Fibroblast of pulmonary artery (primary cell): ENCODE measurements at places on chromosomes 16 and 17.

DNA sequence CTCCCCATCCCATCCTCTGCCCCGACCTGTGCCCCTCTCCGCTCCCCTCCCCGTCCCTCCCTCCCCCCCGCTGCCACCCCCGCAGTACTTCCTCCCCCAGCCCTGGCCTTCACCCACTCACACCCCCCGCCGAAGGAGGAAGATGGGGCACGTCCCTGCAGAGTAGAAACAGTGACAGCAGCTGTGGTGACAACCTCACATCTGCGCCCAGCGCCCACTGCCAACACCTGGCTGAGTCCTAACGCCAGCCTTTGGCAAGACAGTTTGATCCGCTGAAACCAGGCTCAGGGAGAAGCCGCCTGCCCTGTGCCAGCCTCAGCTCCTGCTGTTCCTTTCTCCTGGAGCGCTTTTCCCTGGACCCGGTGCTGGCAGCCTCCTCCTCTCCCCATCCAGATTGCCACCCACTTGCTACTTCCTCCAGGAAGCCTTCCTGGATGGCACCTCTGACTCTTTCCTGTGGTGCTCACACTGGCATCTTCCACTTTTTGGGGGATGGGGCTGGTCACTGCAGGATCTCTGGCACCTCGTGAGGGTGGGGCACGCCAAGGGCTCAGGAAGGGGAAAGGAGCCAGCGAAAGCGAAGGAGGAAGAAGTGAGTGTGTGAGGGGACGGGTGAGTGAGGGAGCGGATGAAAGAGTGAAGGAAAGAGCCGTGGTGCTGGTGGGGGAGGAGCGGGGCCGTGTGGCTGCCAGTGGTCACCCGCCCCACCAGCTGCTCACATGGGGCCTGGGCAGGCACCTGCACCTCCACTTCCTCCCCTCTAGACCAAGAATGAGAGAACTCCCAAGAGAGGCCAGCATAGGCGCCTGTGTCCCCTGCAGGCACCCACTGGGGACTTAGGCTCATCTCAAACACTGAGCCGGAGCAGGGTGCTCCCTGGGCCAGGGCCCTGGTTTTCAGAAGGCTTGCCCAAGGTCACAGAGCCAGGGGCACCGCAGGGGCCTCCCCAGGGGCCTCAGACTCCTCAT, 27.0 kb downstream of the ZFPM1 start:
- DNase-seq, result no peak

DNA sequence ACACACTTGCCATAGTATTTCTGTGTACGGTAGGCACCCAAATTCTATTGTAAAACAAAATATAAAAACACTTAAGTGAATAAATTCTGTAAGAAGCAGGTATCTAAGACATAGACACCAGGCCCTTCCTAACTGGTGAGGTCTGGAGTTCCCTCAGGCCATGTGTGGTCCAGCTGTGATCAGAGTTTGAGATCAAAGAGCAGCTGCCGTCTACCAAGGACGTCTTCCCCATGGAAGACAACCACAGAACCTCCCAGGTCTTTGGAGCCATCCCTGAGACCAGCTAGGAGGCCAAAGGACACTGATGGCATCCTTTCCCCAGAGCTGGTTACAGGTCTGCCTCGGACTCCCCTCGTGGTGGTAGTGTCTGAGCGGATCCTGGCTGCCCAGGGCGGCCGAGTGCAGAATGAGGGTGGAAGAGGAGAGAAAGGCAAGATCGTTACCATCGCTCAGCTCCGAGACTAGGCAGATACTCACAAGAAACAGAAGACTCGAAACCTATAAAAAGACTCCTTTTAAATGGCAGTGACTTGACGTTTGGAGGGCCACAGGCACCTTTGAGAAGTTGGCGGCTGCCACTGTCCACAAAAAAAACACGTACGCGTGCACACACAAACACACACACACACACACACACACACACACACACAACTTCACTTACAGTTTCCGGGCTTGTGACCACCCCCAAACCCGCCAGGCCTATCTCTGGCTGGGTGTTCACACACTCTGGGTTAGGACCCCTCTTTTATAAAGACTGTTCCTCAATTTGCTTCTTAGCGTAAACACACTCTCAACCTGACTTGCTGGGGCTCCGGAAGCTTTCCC, 7.5 kb downstream of the TIMP2 start:
- no peak for DNase-seq

DNA sequence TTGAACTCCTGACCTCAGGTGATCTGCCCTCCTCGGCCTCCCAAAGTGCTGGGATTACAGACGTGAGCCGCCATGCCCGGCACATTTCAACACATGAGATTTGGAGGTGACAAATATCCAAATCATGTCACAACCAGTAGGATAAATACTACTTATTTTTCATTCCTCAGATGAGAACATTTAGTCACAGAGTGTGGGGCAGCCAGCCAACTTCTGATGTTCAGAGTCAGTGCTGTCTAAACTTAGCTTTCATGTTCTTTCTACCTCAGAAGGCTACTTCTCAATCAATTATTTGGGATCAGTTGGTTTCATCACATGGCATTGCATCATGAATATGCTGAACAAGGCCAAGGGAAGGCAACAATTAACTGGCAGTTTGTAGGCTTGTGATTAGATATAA, 134.5 kb downstream of the CDH13 start:
- DNase-seq, result peak; percentile 73

DNA sequence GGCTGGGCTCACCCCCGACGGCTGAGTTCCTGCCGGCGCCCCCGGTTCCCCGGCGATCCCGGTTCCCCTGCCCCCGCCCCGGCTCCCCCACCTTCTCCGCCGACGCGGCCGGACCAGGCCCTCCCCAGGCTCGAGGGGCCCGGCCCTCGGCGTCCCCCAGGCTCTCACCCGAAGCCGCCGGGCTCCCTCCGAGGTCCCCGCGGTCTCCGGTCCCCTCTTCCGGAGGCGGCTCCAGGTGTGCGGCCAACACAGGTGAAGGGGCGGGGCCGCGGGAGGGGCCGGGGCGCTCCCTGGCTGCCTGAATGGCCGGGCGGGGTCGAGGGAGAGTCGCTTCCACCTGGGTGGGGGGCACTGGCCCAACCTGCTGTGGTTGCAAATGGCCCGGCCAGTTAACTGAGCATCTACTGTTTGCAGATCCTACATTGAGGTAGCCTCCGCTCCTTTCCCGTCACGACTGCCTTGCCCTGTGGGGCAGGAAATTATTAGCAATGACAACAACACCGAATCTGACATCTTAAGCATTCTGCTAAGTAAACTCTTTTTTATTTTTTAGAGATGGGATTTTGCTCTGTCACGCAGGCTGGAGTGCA, at the start of gene BICDL2:
BICDL2 (minus strand) TSS at position 219 of the 590 bp plus-strand sequence. CDS start 1,448 bp downstream, outside the sequence.
- no peak for DNase-seq

DNA sequence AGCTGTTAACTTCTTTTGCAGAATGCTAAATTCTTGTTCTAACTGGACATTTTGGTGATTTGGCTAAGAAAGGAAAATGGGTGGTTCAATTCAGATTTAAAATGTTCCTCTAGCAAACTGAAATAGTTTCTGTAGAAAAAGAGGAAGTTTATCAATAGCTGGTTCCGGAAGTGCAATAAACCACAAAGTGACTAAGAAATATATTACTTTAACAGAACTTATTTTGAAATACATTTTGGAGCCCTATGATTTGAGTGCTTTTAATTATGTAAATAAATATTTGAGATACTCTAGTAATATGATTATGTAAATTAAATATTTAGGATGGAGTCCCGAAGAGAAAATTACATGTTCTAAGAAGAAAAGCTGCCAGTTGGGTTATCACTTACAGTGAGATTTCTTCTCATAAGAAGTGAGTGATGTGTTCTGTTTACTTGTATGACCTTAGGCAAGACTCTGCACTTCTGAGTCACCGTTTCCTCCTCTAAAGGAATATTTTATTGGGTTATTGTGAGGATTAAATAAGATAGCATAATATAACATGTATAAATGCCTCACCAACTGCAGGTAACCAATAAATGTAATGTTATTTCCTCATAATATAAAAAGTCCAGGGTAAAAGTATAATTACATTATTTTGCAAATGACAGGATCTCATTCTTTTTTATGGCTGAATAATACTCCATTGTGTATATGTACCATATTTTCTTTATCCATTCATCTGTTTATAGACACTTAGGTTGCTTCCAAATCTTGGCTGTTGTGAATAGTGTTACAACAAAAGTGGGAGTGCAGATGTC, at the start of gene EVI2B:
EVI2B (minus strand) TSS at position 73 of the 800 bp plus-strand sequence. CDS start 8,445 bp downstream, outside the sequence.
- peak; percentile 78 for DNase-seq
